Activated T-helper 1 cell treated with anti-CD3 and anti-CD28 coated beads, Interleukin-12 subunit alpha, Interleukin-12 subunit beta, Interleukin-2, Interleukin-4 antibody, amounts not matched to agents 30 ng/mL and 10 ng/mL and 1 ng/mL, durations not matched to agents 14 hours and 24 hours and 36 hours (primary cell): ENCODE measurements at places on chromosomes 12 and 14.

- DNase-seq: no peak
Measured at GRCh38 chr12:108594960-108595710, 2.7 kb downstream of the TMEM119 start.

GRCh38 chr14:88272390-88273269 is 50.4 kb downstream of the KCNK10 start:
- no peak for DNase-seq

DNA sequence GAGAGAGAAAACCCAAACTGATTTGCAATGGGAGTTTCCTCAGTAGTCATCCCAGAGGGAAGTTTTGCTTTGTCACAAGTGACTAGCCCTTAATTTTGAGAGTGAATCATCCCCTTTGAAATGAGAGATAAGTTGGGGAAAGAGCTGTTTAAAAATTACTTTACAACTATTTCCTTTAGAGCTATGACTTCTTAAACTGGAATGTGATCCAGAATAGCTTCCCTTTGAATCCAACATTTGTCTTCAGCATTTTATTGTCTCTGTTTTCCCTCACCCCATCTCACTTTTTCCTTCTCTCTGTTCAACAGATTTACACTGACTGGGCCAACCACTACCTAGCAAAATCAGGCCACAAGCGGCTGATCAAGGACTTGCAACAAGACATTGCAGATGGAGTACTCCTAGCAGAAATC is 109.3 kb downstream of the NAV3 start:
- DNase-seq: no peak

DNA sequence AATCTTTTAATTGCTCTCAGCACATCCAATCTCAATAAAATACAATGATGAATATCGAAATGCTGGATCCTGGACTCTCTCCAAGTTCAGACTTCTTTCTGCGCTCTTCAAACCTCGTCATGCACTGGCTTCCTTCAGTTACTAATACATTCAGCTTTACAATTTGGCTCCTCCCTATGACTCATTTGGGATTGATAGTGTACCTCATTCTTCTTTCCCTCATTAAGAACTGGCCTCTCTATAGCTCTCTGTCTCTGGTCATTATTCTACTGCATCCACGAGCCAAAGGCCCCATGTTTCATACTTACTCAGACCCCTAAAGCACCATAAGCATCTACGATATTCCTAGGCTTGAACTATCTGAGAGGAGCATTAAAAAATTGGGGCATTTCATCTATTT is 4.9 kb downstream of the TSPAN8 start:
- no peak for DNase-seq

GRCh38 chr12:6052940-6053329 is 71.5 kb downstream of the VWF start:
- DNase-seq: no peak

DNA sequence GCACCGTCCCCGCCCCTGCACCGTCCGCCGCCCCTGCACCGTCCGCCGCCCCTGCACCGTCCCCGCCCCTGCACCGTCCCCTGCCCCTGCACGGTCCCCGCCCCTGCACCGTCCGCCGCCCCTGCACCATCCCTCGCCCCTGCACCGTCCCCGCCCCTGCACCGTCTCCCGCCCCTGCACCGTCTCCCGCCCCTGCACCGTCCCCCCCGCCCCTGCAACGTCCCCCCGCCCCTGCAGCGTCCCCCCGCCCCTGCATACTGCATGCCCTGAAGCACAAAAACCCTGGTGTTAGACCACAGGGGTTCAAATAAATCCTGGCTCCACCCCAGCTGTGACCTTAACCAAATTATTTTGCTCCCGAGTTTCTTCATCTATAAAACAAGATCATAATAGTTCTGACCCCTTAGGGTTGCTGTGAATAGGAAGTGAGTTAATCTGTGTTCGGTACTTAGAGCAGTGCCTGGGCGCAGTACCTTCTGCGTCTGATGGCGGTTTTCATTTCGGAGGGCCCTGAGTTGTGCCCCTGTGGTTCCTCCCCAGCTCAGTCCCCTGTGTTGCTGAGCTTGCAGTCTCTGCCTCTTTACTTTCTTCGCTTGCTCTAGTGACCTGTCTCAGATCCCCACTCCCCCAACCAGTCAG is 38.1 kb downstream of the ESRRB start:
- DNase-seq: no peak

DNA sequence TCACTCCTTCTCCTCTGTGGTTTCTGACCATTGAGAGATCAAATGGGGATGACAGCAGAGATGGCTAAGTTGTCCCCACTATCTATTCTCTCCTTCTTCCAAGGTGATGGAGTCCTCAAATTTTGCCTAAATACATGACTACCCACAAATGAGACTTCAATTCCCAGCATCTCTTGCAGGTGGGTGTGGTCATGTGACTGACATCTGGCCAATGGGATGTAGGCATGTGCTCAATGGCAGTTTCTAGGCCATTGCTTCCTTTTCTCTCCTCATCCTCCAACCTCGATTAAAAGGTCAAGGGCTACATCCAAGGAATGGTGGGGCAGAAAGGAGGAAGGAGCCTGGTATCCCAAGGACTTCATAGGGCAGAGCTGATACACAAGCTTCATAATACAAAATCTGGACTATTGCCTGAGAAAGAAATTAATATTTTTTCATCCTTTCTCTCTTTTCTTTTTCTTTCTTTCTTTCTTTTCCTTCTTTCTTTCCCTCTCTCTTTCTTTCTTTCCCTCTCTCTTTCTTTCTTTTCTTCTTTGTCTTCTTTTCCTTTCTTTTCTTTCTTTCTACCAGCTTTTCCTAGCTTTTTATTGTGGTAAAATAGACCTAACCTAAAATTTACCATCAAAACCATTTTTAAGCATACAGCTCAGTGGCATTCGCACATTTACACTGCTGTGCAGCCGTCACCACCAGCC is 100.9 kb upstream of the PRB2 start:
- no peak for DNase-seq

DNA sequence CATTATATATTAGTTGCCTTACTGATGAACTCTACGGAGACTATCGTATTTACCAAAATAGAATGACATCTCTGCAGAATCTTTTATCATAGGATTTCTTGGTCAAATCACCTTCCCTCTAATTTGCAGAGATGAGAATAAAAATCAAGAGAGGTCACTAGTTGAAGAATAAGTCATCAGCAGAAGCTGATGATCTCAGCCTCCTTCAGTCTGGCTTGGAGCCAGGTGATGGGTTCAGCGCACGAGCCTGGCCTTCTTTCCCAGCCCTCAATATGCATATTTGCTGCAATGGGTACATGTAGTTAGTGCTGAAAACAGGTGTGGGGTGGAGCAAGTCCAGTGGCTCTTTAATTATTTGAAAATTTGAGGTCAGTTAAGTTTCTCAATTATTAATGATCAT is 19.2 kb upstream of the EMP1 start:
- DNase-seq: no peak

GRCh38 chr14:75515629-75515996 is 6.7 kb upstream of the BATF start:
- DNase-seq: no peak

DNA sequence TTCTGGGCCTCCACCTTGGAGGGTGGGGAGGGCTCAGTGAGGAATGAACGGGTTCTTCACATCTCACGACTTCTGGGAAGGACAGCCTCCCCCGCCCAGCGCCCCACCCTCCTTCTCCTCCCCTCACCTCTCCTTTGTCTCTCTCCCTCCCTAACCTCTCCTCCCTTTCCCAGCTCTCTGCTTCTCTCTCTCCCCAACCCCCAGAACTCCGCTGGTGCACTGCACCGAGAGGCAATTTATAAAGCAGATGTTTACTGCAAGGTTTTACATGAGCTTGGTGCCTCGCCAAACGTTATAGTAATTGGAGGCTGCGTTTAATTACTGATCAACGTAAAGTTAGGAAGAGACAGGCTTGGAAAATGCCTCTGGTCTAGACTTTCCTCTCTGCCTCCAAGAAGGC is 42.9 kb upstream of the FAM222A start:
- no peak for DNase-seq

DNA sequence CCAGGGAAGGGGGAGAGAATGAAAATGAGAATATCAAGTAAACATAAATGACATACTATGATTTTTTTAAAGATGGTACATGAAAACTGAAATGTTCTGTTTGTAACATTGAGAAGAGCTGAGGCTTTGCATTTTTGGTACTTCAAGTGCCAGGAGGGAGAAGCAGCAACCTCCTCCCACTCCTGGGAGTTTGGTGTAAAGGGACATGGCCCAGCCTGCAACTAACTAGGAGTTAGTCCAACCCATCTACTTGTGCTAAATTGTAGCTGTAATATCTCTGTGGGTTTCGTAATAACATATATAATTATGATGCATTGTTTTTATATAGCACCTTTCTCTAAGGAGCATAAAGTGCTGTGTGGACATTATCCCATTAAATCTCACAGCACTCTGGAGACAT is 517.5 kb downstream of the NELL2 start:
- DNase-seq: no peak

DNA sequence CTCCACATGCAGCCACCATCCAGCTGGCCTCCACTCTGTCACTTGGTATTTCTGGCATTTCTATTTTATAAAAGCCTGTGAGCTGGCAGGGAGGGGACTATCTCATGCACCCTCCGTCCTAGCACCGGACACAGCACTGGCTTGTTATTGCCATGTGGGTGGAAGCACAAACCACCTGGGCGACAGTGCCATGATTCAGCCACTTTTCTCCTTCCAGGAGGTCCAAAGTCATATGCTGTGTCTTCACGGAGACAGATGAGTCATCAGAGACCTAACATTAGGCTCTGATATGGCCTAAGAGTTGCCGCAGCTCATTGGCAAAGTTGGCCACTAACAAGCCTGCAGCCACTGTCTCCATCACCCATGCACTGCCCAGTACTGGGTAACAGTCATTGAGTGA is 1123.0 kb downstream of the VRK1 start:
- DNase-seq: no peak

DNA sequence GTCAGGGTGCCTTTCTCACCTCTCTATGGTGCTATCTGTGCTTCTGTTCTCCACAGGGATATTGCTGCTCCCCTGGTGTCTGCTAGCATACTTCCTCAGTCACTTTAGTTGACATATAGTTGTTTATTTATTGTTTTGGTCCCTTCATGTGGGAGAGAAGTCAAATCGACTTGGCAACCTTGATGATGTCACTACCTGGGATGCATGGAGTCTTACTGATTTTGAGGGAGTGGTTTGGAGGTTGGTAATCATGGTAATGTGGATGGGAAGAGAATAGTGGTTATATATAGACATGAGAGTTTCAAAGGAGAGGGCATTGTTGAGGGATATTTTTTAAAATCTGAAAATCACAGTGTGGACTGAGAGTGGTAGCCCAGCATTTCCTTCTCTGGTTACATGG is 73.6 kb upstream of the FBXO33 start:
- no peak for DNase-seq

DNA sequence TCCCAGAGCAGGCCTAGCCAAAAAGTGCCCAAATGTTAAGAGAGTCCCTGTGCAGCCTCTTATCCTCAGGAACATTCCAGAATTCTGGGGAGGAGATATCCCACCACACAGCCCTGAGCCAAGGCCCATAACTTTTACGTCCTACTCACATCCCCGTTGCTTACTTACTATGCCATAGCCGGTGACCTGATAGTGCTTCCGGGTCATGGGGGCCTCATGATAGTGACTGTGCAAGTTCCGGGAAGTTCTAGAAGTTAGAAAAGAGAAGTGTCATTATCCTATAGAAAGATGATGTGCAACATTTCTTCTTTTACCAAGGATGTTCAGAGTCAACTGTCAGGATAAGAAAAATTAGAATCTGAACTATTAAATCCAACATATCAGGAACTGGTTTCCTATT is 15.6 kb upstream of the NGB start:
- DNase-seq: no peak

GRCh38 chr12:10027721-10028120 is 2.8 kb upstream of the CLEC9A start:
- no peak for DNase-seq

DNA sequence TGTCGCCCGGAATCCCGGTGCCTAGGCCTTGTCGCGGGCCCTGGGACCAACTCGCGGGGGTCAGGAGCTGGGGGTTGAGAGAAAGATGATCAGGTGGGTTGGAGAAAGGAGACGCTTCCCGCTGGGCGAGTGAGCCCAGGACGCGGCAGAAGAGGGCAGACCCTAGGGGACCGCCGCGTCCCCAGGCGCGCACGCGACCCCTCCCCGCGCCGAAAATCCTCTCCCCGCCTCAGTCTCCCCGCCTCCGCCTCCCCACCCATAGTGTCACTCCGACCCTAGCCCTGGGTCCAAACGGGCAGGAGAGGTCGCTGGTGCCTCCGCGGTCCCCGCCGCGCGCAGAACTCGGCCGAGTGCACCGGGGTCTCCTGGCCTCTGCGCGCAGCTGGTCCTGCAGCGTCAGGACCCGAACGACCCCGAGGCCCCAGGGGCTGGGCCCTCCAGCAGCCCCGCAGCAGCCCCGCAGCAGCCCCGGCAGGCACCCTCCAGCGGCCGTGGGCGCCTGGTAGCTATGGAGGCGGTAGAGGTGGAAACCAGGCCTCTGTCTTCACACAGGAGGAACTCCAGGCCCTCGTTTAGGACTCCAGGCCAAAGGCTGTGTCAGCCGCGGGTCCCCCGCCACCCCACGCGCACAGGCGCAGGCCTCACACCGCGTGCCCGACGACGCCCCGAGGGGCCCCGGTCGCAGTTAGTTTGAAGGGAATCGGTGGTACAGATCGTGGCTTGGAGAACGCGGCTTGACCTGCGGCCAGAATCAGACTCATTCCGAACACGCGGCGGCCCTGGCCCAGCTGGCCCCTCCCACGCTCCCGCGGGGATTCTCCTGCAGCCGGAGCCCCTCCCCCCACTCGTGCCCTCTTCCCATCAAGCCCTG is 60.1 kb upstream of the EIF5 start:
- no peak for DNase-seq

DNA sequence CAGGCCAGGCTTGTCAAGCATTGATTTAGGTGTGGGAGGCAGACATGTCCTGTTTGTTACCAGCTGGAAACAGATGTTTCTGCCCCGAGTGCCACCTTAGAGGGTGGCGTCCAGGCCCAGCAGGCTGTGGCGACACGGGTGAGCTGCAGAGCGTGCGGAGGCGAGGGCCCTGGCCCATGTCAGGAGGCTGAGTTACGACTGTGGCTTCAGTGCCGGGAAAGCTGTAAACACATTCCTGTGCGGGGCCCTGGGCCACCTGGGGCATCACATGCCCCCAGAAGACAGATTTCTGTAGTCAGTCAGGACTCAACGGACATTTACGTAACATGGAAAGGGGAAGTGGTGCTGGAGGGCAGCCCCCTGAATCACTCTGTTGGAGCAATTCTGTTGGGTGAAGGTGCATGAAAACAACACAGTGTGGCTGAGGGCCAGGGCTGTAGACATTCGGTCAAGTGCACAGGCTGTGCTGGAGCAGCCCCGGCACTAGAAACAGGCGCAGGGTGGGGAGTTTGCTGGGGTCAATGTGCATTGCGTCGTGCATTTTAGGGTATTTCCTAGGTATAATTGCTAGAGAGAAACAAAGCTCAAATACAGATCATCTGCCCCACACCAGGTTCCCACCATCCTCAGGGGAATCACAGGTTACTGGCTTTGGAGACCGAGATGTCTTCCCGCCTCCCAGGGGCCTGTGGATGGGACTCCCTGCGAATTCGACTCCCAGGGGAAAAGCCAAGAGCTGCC is 291.8 kb downstream of the TMEM121 start:
- no peak for DNase-seq

GRCh38 chr12:27534765-27535161 is 10.8 kb downstream of the PPFIBP1 start:
- DNase-seq: no peak
